Glutamatergic neuron (in vitro differentiated cells): ENCODE measurements at places on chromosomes 6 and 20.

DNA sequence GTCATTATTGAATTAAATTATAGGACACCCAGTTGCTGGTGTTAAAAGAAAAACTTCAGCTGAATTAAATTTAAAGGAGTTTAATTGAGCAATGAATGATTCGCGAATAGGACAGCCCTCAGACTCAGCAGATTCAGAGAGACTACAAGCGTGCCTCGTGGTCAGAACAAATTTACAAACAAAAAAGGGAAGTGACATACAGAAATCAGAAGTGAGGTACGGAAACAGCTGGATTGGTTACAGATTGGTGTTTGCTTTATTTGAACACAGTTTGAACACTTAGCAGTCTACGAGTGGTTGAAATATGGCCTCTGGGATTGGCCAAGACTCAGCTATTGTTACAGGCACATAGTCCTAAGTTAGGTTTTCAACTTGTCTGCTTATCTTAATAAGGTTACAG is 25.8 kb upstream of the TNFRSF21 start:
- no peak for DNase-seq

GRCh38 chr6:159620947-159621346 is 72.1 kb downstream of the SOD2 start:
- no peak for DNase-seq

DNA sequence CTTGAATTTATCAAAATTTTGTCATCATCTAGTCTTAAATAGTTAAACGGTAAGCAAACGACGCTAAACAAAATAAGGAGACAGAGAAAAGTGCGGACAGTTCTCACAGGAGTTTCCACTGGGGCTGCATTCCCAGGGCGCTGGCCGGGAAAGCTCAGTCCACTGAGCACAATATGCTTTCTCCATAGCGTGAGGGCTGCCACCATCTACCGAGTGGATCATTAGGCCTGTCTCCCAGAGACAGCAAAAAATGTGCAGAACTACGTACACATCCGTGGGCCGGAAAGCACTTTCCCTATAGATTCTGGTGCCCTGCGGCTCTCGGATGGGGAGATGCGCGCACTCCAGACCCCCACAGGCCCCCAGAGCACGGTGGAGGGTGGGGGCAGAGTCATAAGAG is 84.9 kb downstream of the THBS2 start:
- no peak for DNase-seq

DNA sequence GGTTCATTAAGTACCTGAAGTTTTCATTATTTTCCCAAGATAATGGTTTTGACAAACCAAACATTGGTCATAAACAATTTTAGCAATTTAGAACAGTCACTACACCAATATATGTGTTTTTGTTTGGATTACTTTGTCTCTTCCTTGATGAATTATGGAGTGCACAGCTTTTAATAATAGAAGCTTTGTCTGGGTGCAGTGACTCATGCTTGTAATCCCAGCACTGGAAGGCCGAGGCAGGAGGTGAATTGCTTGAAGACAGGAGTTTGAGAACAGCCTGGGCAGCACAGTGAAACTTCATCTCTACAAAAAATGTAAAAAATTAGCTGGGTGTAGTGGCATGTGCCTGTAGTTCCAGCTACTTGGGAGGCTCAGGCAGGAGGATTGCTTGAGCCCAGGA is 89.4 kb upstream of the ANKEF1 start:
- DNase-seq, result no peak

DNA sequence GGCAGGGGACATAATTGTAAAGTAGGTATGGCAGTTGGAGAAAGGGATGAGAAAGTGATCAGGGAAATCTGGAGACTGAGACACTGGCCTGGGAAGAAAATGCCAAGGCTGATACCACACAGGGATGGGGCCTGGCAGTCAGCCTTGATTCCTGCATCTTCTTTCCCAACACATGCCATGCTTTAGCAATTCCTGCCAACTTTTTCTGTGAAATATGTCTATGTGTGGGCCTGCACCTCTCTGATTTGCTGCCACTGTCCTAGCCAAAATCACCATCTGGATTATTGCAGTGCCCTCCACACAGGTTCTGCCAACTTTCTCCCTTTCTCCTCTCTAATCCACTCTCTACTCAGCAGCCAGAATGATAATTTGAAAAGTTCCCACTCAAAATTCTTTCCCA is 759.8 kb upstream of the CITED2 start:
- DNase-seq, result no peak

DNA sequence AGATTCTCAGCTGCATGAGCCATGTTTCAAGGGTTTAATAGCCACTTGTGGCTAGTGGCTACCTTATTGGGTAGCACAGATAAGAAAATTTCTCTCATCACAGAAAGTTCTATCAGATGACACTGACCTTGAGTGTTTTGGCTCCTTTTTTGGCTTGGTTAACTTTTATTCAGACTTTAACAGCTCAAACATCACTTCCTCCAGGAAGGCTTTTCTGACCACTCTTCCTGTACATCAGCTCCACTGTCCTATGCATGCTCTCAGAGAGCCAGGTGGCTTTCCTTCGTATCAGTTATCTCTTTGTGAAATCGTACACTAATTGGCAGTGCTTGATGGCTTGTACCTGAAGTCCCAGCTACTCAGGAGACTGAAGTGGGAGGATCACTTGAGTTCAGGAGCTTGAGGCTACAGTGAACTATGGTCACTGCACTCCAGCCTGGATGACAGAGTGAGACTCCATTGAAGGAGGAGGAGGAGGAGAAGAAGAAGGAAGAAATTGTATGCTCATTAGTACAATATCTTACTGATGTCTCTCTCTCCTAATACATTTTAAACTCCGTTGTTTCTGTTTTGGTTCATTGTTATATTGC is 10.7 kb downstream of the MAFB start:
- no peak for DNase-seq

- no peak for DNase-seq
These were observed 155.5 kb downstream of the MRPL14 start for GRCh38 chr6:43971776-43972126.

- no peak for DNase-seq
These were observed 49.3 kb downstream of the GFRA4 start for GRCh38 chr20:3613821-3614440.

DNA sequence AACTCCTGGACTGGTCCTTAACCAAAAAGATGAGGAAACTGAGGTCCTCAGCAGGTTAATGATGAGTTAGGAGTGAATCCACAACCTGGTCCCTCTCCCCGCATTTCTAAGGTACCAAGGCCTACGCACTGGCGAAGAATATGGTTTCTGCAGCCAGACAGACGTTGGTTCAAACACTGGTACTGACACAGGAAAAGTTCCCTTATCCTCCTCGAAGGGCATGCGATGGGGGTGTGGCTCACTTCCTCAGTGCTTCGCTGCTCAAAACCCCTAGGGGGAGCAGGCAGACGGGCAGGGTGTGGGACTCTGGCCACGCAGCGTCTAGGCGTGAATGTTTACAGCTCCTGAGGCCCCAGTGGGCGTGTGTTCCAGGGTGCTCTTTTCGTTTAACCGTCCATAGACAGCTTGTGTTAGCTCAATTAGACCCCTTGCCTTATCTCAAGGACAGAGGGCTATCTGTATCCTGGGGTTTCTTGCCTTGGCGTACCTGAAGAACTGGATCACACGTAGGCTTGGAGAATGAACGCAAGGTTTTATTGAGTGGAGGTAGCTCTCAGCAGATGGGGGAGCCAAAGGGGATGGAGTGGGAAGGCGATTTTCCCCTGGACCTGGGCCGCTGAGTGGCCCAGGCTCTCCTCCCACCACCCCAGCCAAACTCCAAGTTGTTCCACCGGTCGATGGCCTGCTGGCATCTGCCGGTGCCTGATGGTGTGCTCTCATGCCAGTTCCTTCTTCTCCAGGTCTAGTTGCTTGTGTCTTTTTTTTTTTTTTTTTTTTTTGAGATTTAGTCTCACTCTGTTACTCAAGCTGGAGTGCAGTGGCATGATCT is 31.8 kb upstream of the PTPN1 start:
- peak; percentile 43 for DNase-seq

DNA sequence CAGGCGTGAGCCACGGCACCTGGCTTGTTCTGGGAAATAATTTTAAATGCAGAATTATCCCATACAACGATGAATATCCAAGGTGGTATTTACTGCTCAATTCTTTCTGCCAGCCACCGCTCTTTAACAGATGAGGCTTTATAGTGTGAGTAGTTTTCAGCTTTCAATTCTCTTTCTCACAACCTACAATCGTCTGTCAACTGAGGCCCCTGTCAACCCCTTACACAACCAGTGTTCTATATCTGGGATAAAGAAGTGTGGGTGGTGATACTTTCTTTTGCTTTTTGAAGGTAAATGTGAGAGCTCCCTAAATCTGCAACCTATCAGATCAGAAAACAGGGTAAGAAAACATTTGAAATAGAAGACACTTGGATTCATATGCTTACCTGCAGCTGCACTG is 22.5 kb downstream of the STAU1 start:
- DNase-seq, result no peak

DNA sequence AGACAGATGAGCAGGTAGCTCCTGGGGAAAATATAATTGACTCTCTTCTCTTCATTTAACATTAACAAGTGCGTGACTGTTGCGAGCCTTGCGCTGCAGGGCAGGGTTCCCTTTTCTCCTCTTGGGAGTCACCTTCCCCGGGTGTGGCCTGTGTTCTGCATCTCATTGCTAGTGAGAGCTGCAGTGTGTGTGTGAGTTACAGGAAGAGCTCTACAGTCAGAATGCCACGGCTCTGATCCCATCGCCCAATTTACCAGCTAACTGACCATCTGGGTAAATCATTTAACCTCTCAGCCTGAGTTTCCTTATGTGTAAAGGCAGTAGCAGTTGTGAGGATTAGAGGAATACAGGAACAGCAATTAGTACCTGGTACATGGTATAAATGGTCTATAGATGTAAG is 106.8 kb upstream of the NUP153 start:
- DNase-seq, result no peak

DNA sequence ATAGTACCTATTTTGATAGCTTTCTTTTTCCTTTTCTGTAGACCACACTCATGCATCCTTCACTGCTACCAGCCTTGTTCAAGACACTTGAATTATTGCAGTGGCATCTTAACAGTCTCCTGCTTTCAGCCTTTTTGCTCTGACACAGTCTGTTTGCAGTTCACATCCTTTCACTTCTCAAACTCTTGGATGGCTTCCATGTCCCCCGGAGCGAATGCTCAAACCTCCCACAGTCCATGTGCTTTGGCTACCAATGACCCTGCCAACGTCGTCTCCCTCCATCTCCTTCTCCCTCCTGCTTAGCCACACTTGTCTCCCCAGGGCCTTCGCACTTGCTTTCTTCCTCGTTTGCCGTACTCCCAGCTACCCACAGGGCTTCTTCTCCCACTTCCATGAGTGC is 270.0 kb upstream of the ZFP64 start:
- DNase-seq, result no peak

DNA sequence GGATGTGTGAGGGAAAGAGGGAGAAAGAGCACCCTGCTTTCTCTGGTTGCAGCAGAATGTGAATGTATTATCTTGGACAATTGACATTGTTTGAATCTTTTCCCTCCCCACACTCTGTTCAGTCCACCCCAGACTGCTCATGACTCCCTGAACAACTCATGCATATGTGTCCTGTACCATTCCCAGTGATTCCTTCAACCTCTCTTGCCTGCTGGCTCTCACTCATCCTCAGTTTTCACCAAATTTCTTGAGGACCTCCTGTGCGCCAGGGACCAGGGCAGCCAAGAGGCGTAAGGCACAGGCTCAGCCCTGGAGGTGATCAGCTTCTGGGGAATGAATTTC is 5.4 kb downstream of the NOX3 start:
- DNase-seq, result no peak

- DNase-seq, result peak; percentile 2
These were observed 254.0 kb downstream of the DLL1 start for GRCh38 chr6:170036916-170037315.

DNA sequence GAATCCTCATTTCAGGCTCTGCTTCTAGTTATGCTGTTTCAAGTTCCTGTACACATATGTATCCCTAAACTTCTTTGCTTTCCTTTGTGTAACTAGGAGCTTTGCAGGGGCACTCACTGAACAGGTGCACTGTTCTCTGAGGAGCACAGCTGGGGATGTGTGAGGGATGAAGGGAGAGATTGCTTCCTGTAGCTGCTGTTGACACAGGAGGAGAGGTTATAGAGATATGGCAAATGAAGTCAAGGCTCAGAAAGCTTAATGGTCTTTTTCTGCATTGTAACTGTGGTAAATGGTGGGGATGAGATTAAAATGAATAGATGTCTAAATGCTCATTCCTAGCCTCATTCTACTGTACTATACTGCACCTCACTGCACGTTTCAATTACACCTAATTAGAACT is 454.3 kb downstream of the BTBD3 start:
- DNase-seq, result no peak

DNA sequence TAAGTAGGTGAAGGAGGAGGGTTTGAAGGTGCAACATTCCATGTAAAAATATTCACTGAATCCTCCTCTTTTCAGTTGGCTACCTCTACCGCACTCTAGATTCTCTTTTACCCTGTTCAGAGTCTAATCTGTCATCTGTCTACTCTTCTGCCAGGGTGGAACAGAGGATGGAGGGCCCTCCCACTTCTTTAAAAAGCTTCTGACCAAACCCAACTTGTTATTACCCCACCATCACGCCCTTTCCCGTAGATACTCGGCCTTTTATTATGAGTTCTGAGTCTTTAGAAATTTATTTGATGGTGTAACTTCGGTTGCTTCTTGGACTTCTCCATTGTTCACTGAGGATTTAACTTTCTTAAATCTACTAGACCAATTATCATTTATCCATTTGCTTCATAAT is 11.7 kb downstream of the STX11 start:
- no peak for DNase-seq

GRCh38 chr6:70353448-70353847 is 50.6 kb upstream of the COL9A1 start:
- no peak for DNase-seq

- DNase-seq, result no peak
These were observed 99.1 kb downstream of the ALDH8A1 start for GRCh38 chr6:134850721-134851305.

DNA sequence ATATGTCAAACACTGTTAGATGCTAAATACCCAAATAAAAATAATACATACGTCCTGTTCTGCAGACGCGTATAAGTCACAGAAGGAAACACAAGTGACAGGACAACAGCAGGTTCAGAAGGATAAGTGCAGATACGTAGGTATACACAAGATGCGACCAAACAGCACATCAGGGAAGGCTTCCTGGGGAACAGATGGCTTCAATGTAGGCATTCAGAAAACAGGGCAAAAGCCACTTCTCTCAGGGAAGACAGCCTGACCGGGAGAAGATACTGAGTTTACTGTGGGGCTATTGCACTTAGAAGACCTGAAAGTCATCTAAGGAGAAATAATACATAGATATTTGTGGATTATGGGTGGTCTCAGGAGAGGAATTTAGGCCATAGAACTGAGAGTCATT is 1.9 kb downstream of the HLA-DPA1 start:
- DNase-seq, result no peak

DNA sequence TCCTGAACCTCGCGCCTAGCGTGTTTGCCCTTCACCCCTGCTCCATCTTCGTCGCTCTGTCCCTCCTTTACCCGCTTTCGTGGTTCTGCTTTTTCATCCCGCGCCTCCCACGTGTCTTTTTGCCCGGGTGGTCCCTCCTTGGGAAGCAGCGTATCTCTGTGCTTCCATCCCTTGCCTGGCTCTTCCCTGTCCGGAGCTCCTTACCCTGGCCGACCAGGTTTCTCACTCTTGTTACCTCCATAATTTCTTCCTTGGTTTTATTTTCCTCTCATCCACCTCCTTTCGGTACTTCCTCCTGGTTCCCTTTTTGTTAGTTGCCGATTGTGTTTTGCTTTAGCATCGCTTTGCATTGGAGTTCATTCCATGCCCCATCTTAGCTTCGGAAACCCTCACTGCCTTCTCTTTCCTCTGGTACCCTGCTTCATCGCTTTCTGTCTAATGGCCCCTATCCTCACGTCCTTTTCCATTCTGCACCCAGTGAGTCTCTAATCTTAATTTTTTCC is 735 bp downstream of the FAM135A start:
- no peak for DNase-seq

GRCh38 chr20:38117635-38118034 is 47.4 kb downstream of the TGM2 start:
- no peak for DNase-seq
